ENCODE measurements at places on chromosomes 5 and 9.

DNA sequence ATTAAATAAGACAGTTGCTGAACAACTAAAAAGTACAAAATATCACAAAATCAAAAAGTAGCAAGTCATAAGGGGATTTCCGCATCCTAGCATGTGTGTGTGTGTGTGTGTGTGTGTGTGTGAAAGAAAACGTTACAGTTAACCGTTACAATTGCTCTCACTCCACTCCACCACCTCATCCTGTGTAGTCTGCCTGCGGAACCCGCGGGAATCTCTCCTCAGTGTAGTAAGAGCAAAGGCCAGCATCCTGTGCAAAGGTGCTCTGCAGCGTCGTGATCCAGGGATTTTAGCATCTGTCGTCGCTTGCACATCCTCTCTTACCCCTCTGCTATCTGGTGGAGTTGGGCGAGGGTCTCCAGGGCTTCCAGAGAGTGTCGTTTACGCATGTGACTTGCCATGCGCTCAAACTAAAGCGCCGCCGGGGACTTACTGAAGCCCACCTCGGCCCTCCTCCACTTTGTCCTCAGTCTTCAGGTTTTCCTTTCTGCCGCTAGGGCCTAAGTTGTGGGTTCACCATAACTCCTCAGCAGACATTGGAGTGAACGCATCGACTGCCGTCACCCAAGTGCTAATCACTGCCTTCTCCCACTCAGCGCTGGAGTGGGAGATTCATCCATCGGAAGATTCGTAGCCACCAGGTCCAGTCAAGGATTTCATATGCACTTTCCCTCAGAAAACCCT, 3.9 kb downstream of the CDKN2B start:
- DNase-seq: no peak

GRCh38 chr9:6788162-6789016, 30.6 kb downstream of the KDM4C start:
- DNase-seq: peak; percentile 76

DNA sequence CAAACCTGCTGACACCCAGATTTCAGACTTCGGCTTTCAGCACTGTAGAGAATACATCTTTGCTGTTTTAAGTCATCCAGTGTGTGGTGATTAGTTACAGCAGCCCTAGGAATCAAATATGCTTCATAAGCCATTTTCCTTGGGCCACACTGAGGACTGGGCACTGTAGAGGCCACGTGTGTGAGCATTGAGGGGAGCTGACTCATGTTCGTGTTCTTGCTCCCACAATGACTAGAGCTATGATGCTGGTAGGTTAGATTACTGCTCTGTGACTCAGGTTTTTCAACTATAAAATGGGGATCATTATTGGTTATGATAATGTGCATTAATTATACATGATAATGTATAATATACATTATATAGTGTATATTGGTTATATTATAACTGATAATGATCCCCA, 96.5 kb upstream of the PALM2AKAP2 start:
- peak; percentile 51 for DNase-seq

DNA sequence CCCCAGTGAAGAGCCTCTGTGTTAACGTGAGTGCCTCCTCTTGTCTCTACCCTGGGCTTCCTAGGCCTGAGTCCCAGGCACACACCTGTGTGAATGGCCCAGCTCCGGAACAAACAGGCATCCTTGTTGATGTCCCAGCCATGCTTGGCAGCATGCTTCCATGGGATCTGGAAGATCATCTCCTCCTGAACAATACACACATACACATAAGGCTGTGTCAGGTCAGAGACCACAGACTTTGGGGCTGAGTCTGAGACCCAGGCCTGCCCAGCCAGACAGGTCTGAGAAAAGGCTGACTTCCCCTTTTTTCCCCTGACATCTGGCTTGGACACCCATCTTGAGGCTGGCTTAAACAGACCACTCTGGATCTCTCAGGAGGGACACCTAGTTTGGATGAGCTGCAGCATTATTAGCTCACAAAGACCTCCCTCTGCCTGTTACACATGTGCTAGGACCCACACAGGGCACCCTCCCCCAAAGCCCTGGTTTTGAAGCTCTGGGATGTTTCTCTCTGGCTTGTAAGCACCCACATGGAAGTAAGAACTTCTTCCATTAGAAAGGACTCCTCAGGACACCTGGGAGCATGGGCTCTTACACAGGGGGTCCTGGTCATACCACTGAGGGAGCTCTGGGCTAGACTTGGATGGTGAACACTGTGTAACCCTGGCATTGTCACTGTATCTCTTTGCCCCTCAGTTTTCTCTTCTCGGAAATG, 2.6 kb downstream of the IRF1 start:
- DNase-seq: no peak

DNA sequence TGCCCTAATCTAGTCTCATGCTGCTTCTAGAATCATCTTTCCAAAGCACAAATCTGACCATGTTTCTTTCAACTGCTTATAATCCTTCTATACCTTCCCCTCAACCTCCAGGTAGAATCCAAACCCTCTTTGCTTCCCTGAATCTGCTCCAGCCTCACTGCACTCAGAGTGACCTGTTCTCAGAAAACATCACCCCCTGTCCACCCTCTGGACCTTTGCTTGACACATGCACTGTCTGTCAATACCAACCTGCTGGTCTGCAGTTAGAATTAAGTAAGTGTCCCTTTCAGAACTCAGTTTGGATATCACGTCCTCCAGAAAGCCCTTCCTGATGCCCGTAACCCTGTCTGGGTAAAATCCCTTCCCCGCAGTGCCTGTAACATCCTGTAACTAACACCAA, 63.1 kb downstream of the SH3TC2 start:
- no peak for DNase-seq

DNA sequence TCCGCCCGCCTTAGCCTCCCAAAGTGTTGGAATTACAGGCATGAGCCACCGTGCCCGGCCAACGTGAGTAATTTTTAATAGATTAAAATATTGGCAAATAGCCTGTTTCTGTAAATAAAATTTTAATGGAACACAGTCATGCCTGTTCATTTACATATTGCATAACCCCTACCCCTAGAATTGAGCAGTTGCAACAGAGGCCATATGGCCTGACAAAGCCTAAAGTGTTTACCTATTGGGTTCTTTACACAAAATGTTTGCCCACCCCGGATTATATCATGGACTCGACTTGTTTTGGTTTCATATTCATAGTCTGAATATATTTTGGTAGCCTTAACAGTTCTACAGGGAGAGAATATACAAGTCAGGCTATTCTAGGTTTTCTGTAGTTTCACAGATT, 5.3 kb downstream of the NSA2 start:
- peak; percentile 31 for DNase-seq

DNA sequence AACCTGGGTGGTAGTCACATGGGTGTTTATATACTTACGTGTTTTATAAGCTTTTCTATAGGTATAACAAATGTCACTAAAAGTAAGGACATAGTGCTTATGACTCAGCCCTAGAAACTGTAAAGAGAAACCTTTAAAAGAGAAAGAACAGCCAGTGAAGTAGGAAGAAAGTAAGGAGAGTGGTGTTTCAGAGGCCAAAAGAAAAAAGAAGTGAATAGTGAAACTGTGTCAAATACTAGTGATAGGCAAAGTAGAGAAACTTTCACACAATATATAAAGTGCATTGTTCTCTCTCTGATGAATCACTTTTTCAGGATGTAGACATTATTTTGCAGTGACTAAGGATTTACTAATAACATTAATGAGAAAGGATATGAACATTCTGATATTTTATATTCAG, 74.2 kb upstream of the SUSD1 start:
- DNase-seq: peak; percentile 84

DNA sequence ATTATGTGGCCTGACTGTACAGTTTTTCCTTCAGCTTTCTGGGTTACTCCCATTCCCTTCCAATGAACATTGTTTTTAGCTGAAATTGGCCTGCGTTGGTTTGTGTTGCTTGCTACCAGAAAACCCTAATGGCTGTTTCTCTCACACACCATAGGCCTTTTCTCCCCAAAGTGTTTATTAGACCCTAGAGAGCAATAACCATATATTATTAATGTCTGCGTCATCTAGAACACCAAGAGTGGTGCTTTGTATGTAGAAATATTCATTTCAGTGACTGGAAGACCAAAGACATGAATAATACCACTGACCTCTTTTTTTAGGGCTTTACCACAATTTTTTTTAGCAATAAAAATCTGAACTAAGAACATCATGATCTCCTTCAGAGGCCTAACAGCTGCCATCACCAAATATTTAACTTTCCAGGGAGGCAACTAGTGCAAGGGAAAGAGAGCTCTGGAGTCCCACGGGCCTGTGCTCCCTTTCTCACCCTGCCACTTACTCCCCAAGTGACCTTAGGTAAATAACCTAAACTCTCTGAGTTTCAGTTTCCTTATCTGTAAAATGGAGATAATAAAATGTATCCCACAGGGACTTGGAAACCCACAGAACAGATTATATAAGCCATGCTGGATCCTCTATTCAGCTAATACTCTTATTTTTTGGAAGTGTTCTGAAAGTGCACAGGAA, 201.9 kb upstream of the ISL1 start:
- DNase-seq: no peak

- no peak for DNase-seq
These were observed 49.2 kb downstream of the MYO10 start for GRCh38 chr5:16886793-16887345.

DNA sequence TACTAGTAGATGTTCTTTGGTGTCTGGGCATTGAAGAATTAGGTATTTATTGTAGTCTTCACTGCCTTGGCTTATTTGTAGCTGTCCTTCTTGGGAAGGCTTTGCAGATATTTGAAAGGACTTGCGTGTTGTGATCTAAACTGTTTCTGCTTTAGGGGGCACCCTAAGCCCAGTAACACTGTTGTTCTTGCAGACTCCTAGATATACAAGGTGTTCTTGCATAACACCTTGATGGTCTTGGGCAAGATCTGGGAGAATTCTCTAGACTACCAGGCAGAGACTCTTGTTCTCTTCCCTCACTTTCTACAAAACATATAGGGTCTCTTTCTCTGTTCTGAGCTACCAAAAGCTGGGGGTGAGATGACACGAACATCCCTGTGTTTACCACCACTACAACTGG, 179.1 kb downstream of the FAM170A start:
- DNase-seq: no peak

DNA sequence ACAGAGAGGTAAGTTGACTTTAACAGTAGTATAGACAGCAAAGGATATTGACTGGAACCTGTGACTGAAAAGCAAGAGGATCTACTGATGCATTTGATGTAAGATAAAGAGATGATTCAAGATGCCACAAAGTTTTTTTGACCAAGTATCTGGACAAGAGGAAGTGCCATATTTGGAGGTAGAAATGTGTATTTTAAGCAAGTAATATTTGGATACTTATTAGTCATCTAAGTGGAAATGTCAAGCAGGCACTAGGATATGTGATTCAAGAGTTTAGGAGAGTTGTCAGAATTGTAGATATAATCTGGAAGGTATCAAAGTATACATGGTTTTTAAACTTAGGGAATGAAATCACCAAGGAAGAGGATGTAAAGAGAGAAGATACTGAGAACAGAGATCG, 686.1 kb upstream of the CHD1 start:
- DNase-seq: no peak

DNA sequence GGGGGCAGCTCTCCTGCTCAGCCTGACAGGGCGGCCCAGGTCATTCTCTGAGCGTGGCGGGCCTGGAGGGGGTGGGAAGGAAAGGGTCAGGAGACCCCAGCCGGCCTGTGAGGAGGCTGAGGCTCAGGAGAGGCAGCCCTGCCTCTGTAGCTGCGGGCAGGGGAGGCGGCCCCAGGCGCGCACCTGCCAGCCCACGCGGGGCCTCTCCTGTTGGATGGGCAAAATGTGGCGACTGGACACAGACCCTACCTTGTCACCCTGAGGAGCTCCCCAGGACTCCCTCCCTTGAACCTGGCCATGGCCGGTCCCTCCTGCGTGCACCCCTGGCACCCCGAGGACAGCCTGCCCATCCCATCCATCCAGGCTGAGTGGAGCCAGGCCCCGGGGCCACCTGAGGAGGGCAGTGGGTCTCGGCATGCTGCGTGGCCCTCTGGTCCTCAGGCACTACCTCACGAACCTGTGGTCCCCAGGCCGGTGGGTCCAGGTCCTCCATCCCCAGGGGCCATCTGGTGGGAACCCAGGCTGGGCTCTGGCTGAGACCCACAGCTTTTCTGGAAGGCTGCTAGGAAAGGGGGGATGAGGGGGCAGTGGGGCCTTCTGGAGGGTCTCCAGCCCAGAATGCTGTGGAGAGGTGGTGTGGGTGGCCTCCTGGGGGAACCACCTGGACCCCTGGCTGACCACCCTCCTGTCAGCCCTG, 15.1 kb upstream of the NRARP start:
- DNase-seq: no peak

DNA sequence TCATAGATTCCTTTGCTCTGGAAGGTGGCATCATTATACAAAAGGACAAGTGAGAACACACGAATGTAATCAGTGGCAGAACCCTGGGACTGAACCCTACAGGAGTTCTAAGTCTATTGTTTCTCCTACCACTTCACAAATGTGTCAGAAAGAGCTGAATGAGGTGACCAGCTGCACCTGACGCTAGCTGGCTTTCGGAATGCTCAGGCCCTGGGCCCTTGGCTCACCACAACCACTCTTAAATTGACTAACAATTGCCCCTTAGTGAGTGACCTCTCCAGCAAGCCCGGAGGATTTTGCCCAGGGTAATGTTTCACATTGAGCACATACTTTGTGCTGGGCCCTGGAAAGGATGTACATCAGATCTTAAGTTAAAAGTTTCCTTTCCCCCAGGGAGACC, 41.2 kb upstream of the ABCA1 start:
- DNase-seq: no peak

DNA sequence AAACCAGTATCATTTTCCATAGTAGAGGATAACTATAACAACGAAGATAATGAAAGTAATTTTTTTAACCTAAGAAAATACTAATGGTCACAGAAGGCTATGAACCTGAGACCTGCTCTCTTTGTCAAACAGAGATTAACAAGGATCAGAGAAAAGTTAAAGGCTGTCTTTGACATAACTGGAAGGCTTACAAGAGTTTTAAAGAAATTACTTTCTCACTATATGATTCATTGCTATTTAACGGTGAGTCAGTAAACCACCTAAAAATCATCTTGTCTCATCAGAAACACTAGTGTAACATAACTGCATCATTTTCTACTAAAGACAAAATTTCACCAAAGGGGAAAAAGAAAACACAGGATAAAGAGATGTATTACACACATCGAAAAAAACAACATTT, 19.3 kb downstream of the MLANA start:
- DNase-seq: peak; percentile 67

- DNase-seq: peak; percentile 50
These were observed 933.6 kb downstream of the CDH12 start for GRCh38 chr5:21919414-21920022.

GRCh38 chr5:141691286-141691866, 9.3 kb upstream of the ARAP3 start:
- DNase-seq: no peak

GRCh38 chr9:109163194-109163593, 3.9 kb downstream of the FRRS1L start:
- no peak for DNase-seq
